Activated CD4-positive, alpha-beta memory T cell treated with anti-CD3 and anti-CD28 coated beads, Interleukin-2, amount 10 ng/mL, durations not matched to agents 7 days and 5 days (primary cell): ENCODE measurements at places on chromosomes 3 and 15. TPM values are rescaled to one million over a fixed set of nuclear protein-coding genes. Genes with fewer than 3 reads are reported as not detected.

- H3K27ac ChIP-seq: no peak overlapping the region
- DNase-seq: no peak
- peaks cover 4% of the 10 kb centered on the region for H3K36me3 ChIP-seq
- H3K27me3 ChIP-seq: peaks cover 61% of the 10 kb centered on the region
- H3K4me1 ChIP-seq: peaks cover 19% of the 10 kb centered on the region
Observed at GRCh38 chr15:65423150-65423975, 616 bp upstream of the IGDCC4 start.

DNA sequence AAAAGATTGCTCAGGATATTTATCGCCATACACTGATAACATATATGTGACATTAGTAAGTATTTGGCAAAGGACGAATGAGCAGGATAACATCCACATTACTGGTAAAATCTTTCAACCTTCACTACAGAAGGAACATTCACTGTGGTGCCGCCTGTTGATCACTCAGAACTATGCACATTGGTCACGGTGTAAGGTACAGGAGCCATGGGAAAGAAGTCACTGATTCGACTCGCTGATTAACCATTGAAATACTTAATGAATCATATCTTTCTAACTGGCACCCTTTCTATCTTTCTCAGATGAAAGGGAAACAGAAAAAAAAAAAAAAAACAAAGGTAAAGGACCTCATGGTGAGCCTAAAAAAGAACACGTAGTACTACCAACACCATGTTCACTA is 68.8 kb downstream of the TJP1 start:
- H3K27me3 ChIP-seq: peaks cover 5% of the 10 kb centered on the region
- no peak for DNase-seq
- no peaks in the 10 kb centered on the region for H3K4me1 ChIP-seq

The SEMA3F gene
- total RNA-seq: not detected

- peaks cover 10% of the 10 kb centered on the region for H3K27me3 ChIP-seq
- no peak overlapping the region for H3K4me3 ChIP-seq
- no peak for DNase-seq
- H3K4me1 ChIP-seq: no peaks in the 10 kb centered on the region
- no peaks in the 10 kb centered on the region for H3K36me3 ChIP-seq
- H3K27ac ChIP-seq: no peak overlapping the region
Observed at GRCh38 chr15:80429964-80430363, 25.8 kb downstream of the ARNT2 start.

The ASB14 gene
- total RNA-seq: not detected

DNA sequence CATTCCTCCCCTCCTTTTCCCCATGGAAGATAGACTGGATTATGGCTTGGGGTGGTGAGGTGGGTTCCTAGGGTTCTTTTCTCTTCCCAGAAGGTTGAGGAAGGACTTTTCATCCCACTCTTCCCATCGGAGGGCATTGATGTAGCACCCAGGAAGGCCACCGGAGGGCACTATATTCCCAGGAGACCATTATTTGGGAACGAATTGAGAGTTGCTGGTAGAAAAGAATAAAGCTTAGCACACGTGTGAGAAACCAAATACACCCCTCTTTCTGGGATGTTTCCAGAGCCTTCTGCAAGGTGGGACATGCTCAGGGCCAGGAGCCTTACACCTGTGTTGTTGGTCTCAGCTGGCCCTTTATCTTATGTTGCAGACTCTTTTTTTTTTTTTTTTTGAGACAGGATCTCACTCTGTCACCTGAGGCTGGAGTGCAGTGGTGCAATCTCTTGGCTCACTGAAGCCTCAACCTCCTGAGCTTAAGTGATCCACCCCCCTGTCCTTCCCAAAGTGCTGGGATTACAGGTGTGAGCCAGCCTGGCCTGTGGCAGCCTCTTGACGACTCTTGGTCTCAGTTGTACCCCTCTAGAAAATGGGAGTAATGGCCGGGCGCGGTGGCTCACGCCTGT is 6.3 kb upstream of the CDC25A start:
- H3K27ac ChIP-seq: no peak overlapping the region
- no peaks in the 10 kb centered on the region for H3K36me3 ChIP-seq
- H3K27me3 ChIP-seq: no peaks in the 10 kb centered on the region
- no peak overlapping the region for H3K4me3 ChIP-seq
- DNase-seq: peak; percentile 35

The IGSF10 gene
- not detected for total RNA-seq
